ENCODE measurements at places on chromosomes 7 and 10.

DNA sequence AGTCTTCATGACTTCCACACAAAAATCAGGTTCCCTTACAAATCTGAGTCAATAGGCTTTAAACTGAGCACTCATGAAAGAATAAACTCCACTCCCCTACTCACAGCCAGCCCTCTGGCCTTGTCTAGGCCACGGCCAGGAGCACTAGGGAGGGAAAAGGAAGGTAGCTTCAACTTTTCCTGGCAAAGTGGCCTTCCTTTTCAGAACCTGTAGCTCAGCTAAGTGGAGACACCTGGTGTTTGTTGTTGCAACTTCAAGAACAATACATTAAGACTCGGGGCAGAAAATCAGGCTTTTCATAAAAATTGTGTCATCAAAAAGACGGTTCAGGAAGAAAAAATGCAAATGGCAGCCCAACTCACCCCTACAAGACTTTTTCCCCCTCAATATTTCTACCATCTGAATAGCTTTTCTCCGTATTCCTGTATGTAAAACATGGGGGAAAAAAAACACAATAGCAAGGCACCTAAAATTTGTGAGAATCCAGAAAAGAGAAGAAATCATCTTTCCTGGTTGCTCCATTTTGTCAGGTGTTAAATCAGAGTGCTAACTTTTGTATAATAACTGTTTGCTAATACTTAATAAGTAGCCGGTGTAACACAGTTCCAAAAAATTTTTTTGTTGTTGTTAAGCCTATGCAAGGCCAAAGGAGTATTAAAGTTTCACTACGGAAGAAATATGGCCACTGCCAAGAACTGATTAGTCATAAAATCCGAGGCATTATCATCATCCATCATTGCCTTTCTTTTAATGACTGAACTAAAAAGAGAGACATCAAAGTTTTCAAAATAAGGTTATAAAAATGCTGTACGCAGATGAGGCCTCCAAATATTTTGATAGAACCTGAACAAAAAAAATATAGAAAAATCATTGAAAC, 66.2 kb upstream of the ARID5B start:
- no peak for DNase-seq

DNA sequence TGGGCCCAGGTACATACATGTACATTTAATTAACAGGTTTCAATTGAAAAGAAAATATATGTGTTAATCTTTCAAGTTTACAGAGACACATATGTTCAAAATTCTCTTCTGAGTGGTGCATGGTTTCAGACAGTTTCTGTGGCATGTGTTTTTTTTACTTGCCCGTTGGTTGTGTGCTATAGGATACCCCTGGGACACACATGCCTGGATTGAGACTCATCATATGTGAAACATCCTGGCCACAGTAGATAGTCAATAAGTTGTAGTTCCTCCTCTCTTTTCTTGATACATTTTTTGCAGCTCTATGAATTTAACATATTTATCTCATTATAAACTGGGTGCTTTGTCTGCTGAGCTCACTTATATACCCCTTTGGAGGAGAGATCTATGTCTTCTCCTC, 207.8 kb upstream of the CTBP2 start:
- no peak for DNase-seq

- no peak for DNase-seq
Measured at GRCh38 chr7:11415101-11415500, 416.9 kb downstream of the THSD7A start.

DNA sequence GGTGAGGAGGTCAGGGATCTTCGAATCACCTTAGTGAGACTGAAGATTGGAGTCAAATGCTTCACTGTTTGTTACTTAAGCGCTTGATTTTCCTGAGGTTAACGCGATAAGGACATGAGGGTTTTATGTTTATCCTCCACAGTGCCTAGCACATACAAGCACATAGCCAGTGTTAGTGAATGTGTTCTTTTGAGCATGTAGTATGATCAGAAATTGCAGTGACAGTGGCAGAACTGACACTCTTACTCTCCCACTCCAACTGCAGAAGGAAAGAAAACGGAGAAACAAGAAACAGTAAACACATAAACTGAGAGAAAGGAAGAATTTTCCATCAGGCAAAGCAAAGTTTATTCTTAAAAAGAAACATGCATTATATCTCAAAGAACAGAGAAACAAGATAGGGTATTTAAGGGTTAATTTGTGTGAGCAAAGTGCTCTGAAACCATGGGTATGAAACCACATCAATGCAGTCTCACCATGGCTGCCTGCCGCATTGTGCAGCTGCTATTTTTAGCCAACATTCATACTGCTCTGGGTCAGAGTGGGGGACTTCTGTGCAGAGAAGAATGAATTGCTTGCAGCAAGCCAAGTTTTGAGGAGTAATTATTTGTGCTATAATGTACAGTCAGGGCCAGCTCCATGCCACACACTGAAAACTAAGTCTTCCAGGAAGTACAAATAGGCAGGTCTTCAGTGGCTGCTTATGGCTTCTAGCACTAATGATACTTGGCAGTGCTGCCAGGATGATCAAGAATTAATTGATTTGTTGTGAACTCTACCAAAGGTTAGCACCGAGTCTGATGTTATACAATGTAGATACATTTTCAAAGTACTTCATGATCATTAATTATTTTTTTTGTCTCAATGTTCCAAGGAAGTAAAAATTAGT, 152.0 kb downstream of the MACC1 start:
- DNase-seq: no peak

DNA sequence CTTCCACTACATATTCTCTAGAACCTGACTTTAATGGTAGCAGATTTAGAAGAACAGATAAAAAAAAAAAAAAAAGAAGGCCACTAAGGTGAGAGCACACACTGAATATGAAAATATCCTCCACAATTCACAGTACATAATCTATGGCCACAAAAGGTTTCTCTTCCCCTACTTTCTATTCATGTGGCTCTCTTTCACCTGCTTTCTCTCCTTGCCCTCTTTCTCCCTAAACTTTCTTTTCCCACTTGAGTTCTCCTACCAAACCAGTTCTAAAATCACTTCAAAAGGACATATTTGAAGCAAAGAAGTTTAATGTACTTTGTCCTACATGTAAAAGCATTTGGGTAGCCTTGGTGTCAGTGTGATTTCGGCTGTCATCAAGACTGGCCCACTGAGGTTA, 18.5 kb upstream of the DLX6 start:
- DNase-seq: no peak

- DNase-seq: no peak
Measured at GRCh38 chr10:121694966-121695643, 96.9 kb upstream of the FGFR2 start.

DNA sequence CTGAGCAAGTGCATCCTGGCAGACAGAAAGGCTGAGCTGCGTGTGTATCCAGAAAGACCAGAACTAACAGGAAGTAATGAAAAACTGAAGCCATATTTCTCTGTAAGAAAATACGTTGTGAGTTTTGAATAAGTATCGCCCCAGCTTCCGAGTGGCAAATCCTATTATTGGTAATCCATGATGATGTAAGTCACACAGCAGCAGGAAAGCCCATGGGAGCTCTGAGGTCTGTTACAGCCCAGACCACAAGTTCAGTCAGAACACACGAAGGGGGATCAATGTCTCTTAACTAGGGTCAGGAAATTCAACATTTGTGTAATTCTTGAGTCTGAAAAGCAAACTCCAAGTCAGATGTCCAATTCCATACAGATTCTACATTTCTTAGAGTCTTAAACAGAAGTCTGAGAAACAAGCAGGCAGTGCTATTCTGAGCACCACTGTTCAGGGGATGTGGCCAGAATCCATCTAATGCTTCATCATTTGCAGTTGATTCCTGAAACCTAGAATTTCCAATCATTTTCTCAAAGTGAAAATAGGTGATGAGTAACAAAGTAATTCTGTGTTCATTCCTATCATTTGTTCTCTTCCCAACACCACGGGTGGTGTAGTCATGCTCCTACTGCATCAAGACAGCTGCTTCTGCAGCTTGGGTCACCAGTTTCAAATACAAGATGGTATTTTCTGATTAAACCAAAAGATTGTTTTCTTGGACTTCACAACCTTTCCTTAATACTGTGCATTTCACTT, at the start of gene LRIT2:
Gene LRIT2 (minus strand): TSS at position 118 of the 747 bp plus-strand sequence. CDS start 24 bp downstream, at position 94.
- no peak for DNase-seq

- DNase-seq: no peak
Measured at GRCh38 chr7:130957137-130957513, 223.1 kb upstream of the KLF14 start.

DNA sequence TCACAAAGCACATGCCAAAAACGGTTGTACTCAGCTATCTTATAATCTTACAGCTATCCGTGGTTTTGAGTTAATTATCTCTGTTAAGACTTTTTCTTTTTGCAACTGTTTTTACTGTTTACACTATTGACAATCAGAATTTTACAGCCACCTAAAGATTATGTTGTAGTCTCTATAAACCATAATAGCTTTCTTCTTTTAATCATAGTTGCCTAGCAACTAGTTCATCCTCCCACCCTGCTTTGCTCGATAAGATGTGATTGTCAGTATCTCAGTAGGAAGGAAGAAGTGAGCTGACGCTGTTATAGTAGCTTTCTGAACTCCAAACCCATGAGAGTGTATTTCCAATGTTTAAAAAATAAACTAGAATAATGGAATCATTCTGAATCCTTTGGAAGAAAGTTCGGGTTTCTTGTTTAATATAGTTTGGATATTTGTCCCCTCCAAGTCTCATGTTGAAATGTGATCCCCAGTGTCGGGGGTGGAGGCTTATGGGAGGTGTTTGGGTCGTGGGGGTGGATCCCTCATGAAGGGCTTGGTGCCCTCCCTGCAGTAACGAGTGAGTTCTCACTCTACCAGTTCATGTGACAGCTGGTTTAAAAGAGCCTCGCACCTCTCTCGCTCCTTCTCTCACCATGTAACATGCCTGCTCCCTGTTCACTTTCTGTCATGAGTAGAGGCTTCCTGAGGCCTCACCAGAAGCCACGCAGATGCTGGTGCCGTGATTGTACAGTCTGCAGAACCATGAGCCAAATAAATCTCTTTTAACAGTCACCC, 68.1 kb downstream of the SVOPL start:
- DNase-seq: no peak

DNA sequence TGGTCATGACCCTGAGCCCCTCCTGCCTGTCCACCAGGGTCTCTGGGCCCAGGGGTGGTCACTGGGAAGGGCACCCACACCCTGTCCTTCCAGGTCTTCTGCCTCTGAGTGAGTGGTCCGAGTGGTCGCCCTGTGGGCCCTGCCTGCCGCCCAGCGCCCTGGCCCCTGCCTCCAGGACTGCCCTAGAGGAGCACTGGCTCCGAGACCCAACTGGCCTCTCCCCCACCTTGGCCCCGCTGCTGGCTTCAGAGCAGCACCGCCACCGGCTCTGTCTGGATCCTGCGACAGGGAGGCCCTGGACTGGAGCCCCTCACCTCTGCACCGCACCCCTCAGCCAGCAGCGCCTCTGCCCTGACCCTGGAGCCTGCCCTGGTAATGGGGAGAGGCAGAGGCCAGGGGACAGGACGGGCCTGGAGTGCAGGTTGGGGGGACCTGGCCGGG, 13.9 kb upstream of the ZNF862 start:
- no peak for DNase-seq

GRCh38 chr7:151506901-151507382, 12.8 kb downstream of the RHEB start:
- DNase-seq: no peak

DNA sequence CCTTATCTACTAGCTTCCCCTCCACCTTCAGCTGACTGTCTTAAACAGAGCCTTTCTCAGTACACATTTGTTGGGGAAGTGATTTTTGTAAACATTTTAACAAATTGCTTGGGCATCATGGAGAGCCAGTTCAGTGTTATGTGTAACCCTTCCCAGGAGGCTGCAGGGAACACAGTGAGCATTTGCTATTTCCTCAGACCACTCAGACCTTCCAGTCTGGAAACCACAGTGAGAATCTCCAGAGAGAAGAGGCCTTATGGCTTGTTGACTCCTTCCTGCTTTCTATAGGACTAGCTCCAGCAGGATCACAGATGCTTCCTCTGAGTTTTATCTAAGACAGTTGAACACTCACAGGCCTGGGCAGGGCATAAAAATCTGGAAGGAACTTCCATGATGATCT, 409.8 kb upstream of the NPVF start:
- DNase-seq: no peak

DNA sequence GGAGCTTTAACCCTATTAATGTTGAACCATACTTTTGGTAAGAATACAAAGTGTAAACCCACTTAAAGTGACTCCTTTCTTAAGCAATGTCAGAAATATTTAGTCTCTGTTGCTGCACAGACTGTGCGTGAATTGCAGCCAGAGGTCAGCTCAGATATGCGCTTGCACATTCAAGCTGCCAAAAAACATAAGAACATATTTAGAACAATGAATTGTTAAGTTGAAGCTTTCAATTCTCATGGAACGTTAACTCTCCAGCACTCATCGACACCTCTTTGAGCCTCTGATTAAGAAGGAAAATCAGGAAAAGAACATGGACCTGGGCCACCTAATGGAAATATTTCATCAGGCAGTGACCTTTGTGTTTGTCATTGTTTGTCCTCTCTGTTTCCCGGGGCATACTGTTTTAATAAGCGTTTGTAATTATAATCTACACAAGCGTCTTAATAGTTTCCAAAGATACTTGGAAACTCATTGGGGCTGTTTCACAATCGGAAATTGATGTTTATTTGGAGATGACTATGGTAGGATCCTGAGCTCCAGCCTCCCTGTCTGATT, 193.0 kb upstream of the CELF2 start:
- DNase-seq: no peak

- no peak for DNase-seq
Measured at GRCh38 chr7:67655168-67655567, 658.5 kb downstream of the TYW1 start.

GRCh38 chr7:50865450-50865849, 82.8 kb upstream of the GRB10 start:
- DNase-seq: no peak

DNA sequence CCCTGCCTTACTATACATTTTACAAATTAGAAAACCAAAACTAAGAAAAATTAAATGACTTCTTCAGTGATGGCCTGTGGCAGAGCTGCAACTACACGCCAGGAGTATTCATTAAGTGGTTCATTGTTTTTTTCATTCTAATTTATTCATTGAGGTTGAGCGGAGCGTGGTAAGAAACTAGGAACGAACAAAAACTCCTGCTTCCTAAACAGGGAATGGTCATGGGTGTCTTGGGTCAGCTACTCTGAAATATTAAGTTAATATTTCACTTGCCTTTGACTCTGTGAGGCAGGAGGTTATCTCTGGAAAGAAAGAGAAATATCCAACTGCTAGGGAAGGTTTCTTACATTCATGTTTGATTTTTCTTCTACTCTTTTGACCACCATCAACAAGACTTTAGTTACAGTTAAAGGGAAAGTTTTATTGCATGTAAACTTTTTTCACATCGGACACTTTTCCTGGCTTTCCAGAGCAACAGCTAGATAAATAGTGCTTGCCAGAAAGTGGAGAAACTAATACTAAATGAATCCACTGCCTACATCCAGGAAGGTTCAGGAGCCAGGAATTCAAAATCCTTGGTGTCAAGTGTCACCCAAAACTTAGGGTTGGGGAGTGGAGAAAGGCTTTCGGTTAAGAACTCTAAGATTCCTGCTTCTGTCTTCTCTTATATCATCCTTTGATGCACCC, 896 bp upstream of the GNG11 start:
- DNase-seq: no peak
